Esophagus squamous epithelium (tissue), 5 donors: ENCODE measurements at places on chromosomes 5 and 9.

- no peak for DNase-seq
- no peak overlapping the region for H3K4me3 ChIP-seq
- H3K27ac ChIP-seq: no peak overlapping the region
- H3K4me1 ChIP-seq: no peaks in the 10 kb centered on the region
- no peaks in the 10 kb centered on the region for H3K27me3 ChIP-seq
These were observed 239.6 kb downstream of the MAN2A1 start for GRCh38 chr5:109929376-109929775.

DNA sequence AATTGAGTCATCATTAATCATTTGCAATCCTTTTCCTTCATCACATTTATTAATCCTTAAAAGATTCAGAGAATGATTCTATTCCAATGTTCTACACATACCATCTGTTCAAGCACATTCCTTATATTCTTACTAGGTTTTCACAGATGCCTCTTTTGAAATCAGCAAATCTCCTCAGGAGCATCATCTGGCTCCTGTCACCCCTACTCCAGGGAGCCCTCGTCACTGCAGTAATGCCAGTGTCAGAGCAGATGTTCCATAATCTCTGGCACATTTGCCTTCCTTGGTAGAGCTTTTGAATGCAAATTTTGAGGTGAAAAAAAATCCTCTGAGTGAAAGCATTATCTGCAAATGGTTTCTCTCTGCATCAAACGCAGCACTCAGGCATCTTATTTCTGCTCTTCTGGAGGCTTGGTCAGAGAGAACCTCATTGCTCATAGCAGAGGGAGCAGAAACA lies 7.6 kb upstream of the KCNV2 start:
- DNase-seq: no peak
- H3K4me1 ChIP-seq: no peaks in the 10 kb centered on the region
- no peak overlapping the region for H3K27ac ChIP-seq
- no peak overlapping the region for H3K4me3 ChIP-seq

DNA sequence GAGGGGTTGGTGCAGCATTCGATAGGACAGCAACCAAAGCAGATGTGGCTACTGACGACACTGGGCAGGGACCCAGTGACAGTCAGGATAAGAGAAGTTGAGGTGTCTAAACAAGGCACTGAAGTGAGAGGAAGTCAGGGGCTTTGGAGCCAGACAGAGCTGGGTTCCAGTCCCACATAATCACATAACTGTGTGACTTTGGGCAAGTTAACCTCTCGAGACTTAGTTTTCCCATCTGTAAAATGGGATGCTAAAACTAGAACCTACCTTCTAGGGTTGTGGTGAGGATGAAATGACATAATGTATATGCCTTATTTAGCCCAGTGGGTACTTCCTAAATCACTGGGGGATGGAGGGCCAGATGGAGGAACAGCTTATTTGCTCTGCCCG lies 3.1 kb downstream of the ANGPTL2 start:
- peaks cover 18% of the 10 kb centered on the region for H3K4me1 ChIP-seq
- no peak for DNase-seq
- H3K27me3 ChIP-seq: peaks cover 5% of the 10 kb centered on the region
- no peaks in the 10 kb centered on the region for H3K36me3 ChIP-seq
- no peak overlapping the region for H3K27ac ChIP-seq

- H3K36me3 ChIP-seq: no peaks in the 10 kb centered on the region
- H3K27ac ChIP-seq: no peak overlapping the region
- no peaks in the 10 kb centered on the region for H3K27me3 ChIP-seq
- DNase-seq: no peak
- H3K4me3 ChIP-seq: no peak overlapping the region
These were observed 152.4 kb downstream of the NSG2 start for GRCh38 chr5:174197929-174198328.

DNA sequence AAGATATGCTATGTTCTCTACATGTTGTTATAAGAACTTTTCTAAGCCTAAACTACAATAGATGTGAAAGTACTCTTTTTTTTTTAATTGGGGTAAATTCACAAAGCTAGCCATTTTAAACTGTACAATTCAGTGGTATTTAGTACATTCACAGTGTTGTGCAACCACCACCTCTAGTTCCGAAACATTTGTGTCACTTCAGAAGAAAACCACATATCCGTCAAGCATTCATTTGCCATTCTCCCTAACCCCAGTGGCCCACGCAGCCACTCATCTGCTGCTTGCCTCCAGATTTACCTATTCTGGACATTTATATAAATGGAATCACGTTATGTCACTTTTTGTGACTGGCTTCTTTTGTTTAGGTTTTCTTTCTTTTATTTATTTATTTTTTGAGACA lies 43.1 kb downstream of the SPTAN1 start:
- no peaks in the 10 kb centered on the region for H3K27me3 ChIP-seq
- H3K4me3 ChIP-seq: no peak overlapping the region
- H3K27ac ChIP-seq: no peak overlapping the region
